Fibroblast of upper back skin (primary cell): ENCODE measurements at places on chromosomes 3 and 15.

- DNase-seq: peak; percentile 78
Measured at GRCh38 chr3:40580494-40581091, 55.8 kb downstream of the ZNF621 start.

GRCh38 chr3:191331388-191331787, 1.1 kb upstream of the UTS2B start:
- peak; percentile 41 for DNase-seq

GRCh38 chr3:63934041-63934866, 22.1 kb upstream of the SCAANT1 start:
- DNase-seq: no peak

DNA sequence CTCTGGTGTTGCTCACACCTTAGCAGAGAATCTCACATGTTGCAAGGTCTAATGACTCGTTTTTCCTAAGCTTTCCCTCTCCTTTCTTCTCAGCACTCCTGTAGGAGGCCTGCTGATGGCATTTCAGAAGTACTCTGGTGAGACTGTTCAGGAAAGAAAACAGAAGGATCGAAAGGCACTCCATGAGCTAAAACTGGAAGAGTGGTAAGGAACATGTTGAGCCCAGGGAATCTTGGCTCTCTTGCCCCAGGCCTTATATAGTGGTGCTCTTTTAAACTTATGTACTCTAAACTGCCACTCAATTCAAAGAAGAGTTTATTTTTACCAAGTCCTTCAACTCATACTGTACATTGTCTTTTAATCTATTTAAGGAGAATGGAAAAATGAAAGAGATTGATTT, 18.8 kb downstream of the TIMMDC1 start:
- no peak for DNase-seq

DNA sequence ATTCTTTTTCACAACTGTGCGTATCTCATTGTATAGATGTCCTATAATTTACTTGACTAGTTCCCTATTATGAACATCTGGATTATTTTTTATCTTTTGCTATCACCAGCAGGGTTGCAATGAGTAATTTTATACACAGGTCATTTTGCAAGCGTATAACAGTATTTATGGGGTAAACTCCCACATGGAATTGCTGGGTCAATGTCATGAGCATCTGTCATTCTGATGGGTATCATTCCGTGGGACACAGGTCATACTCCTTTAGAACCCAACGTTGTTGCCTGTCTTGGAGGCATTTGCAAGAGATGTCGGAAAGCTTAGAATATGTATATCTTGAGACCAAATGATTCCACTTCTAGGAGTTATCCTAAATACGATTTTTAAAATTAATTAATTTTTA, 12.9 kb downstream of the BHLHE40 start:
- no peak for DNase-seq

DNA sequence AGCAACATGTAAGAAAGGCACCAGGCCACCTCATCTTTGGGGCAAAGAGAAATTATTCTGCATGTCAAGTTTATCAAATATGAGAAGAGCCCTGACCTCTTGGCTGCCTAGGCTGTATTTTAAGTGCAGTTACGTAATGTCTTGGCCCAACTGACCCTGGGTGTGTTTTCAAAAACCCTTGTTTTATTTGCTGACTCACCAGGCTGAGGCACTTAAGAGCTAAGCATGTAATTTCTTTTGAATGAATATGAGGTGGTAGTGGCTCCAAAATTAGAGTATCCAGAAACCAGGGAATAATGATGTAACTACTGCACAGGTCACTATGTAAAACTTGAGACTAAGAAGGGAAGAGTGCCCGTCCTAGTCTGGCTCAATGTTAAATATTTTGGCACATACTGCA, 24.3 kb downstream of the PGPEP1L start:
- peak; percentile 67 for DNase-seq

- no peak for DNase-seq
Measured at GRCh38 chr3:98058244-98058960, 23.3 kb upstream of the GABRR3 start.

DNA sequence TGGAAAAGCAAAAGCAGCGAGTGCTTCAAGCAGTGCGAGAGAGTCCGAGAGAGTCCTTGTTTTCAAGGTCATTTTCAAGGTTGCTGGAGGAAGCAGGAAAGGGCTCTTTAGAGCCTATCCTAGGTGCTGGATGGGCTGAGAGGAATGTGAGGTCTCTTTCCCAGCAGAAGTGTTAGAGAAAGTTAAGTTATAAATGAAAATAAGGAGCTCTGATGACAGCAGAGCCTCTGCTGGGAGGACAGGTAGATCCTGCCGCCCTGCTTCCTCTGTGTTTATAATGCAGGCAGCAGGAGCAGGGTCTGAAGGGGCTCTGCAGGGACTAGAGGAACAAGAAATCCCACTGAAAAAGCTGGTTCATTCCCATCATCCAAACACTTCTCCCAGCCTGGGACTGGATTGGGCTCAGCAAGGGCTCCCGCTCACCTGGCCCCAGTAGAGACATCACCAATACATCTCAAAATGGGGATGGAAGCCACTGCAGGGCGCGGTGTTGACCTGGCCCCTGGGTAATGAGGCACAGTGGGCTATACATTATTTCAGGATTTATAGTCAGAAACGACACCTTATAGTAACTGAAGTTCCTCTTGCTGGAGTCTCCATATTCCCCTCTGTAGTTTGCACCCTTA, 41.5 kb upstream of the RAB6B start:
- DNase-seq: no peak

DNA sequence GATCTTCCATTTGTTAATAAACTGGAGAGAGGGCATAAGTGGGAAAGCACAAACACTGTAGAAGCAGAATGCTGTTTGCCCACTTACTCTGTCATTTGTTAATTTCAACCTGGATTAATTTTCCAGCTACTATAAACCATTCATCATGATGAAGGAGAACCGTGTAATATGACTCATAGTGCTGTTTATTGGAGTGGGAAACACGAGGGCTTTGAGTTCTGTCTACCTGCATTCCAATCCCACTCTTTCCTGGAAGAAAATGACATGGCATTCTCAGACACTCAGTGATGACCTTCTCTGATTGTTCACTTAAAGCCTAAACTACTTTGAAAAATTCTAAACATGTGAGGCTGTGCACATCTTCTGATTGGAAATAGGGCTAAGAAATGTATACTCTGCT, 826.7 kb downstream of the AGBL1 start:
- no peak for DNase-seq

- DNase-seq: peak; percentile 36
Measured at GRCh38 chr3:5250467-5251195, 63.1 kb downstream of the EDEM1 start.

- DNase-seq: peak; percentile 9
Measured at GRCh38 chr15:94403331-94403730, 172.0 kb downstream of the MCTP2 start.

- DNase-seq: no peak
Measured at GRCh38 chr15:98257290-98257689, 296.8 kb downstream of the ARRDC4 start.

- DNase-seq: no peak
Measured at GRCh38 chr15:36904715-36905114, 195.6 kb downstream of the MEIS2 start.

DNA sequence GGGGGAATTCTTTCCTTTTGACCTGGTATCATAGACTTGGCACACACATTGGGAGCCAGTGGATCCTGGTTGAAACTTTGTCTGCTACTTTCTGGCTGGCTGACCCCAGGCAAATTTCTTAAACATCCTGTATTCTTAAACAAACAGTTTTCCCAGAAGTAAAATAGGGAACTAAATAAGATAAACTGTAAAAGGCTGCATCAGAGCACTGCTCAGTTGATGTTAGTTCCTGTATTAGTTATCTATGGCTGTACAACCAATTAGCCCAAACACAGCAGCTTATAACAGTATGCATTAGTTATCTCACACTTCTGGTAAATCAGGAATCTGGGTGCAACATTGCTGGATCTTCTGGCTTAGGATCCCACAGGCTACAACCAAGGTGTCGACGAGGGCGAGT, 73.1 kb upstream of the SLCO3A1 start:
- no peak for DNase-seq

- DNase-seq: no peak
Measured at GRCh38 chr15:89098281-89098680, 10.0 kb downstream of the ABHD2 start.

DNA sequence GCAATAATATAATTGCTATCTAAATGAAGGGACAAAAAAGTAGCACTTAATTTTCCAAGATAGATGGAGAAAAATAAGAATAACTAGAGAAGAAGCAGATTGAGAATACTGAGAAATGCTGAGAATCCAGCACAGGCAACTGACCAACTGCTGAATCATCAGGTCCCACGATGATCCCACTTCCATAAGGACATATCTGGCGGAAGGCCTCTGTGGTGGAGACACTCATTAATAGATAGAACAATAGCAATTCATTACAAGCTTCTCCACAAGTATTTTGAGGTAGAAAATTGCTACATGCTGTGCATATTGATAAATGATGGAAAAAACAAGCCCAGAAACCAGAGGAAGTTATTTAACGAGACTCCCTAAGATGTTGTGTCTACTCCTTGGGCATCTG, 105.9 kb downstream of the DUT start:
- DNase-seq: peak; percentile 81

- DNase-seq: no peak
Measured at GRCh38 chr15:98969126-98969735, 38.4 kb downstream of the PGPEP1L start.

DNA sequence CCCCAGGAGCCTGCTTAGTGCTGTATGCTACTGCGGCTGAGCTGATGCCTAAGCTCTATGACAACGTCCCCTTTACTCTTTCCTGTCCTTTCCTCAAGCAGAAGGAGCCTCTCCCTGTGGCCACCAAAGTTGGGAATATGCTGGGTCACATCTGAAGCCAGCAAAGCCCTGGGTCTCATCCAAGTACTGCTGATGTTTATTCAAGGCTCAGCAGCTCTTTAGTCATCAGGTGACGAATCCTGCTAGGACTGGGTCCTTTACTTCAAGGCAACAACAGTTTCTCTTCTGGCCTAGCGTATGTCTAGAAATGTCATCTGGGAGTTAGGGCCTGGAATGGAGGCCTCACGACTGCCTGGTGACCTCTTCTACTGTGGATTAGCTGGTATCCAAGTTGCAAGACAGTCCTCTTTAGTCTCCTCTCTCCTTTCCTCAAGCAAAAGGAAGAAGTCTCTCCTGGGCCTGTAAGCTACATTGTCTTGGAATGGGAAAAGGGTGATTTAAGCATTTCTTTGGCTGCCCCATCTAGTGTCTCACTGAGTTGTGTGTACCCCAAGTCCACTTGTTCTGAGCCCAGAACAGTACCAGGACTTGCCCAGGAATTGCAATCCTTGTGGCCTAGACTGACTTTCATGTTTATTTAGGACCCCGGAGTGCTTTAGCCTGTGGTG, 63.9 kb downstream of the TNFAIP8L3 start:
- DNase-seq: peak; percentile 25

- peak; percentile 19 for DNase-seq
Measured at GRCh38 chr3:33001889-33002288, 50.4 kb downstream of the CCR4 start.

GRCh38 chr3:112635674-112636073, 5.3 kb downstream of the CCDC80 start:
- peak; percentile 85 for DNase-seq

GRCh38 chr15:39543651-39544050, 37.2 kb upstream of the THBS1 start:
- DNase-seq: peak; percentile 16

- DNase-seq: peak; percentile 59
Measured at GRCh38 chr3:42654331-42655201, 1.1 kb downstream of the ZBTB47 start.

DNA sequence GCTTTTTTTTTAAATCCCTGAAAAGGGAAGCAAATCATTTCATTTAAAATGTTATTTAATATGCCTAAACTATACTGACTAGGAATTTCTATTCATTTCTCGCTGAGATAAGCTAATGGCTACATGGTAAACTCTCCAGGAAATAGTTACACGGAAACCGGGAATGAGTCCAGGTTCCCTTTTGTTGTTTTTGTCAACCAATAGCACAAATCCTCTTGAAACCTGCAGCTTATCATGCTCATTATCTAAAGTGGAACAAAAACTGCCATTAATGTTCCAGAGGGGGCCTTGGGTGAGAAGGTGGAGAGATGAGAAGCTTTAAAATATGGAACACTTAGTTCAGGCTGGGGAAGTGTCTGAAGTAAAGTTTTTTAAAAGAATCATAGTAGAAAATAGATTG, 113.5 kb upstream of the ALCAM start:
- DNase-seq: no peak

DNA sequence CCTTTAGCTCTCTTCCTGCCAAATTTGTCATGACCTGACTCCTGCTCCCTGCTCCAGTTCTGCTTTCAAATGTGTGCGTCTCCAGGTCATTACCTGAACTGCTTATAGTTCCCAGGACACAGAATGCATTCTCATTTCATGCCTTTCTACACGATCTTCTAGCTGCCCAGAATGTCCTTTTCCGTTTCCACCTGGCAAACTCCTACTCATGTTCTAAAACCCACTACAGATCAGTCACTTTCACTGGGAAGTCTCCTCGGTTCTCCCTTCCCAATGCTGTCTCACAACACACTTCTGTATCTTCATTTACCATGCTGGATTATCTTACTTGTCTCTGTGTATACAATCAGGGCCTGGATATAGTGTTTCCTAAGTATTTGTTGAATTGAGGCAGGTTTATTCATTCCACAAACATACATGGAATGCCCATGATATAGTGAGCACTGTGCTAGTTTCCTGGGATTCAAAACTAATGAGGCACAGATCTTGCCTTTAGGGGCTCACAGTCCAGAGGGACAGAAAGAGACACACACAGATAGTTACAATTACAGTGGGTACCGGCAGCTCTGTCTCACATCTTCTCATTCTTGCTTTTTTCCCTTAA, 1.6 kb upstream of the NOX5 start:
- DNase-seq: no peak

GRCh38 chr3:10563396-10563795, 58.0 kb upstream of the ATP2B2 start:
- no peak for DNase-seq

GRCh38 chr3:43207628-43208085, 78.7 kb upstream of the SNRK start:
- peak; percentile 9 for DNase-seq

DNA sequence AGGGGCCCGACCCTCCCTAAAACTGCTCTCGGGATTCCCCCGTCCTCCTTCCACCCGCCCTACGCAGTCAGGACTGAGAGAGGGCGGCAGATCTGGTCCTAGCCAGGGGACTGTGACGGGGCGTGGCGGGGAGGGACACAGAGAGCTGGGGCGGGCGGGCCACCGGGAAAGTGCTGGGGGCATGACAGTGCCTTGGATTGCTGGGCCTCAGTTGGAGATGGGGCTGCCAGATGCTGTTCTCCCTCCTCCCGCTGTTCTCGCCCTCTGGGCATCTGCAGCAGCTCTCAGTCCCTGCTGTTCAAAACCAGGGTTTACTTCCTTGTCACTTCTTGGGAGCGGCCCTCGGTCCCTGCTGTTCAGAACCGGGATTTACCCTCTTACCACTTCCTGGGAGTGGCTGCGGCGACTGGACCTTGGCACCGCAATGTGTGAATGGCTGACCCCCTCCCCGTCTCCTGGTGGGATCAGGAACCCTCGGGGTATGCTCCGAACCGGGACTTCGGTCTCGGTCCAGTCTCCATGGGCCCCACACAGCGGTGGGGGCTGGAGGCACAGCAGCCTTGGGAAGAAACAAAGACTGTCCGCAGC, 1.8 kb upstream of the RPP25 start:
- peak; percentile 9 for DNase-seq

GRCh38 chr15:76756381-76756780, 148.8 kb downstream of the SCAPER start:
- peak; percentile 22 for DNase-seq

GRCh38 chr15:99249270-99249841, at the start of gene TTC23:
TTC23 (minus strand) TSS chr15:99249581; CDS start chr15:99228712, 20,869 bp downstream.
- peak; percentile 90 for DNase-seq
